ENCODE measurements at places on chromosomes 13 and 19.

DNA sequence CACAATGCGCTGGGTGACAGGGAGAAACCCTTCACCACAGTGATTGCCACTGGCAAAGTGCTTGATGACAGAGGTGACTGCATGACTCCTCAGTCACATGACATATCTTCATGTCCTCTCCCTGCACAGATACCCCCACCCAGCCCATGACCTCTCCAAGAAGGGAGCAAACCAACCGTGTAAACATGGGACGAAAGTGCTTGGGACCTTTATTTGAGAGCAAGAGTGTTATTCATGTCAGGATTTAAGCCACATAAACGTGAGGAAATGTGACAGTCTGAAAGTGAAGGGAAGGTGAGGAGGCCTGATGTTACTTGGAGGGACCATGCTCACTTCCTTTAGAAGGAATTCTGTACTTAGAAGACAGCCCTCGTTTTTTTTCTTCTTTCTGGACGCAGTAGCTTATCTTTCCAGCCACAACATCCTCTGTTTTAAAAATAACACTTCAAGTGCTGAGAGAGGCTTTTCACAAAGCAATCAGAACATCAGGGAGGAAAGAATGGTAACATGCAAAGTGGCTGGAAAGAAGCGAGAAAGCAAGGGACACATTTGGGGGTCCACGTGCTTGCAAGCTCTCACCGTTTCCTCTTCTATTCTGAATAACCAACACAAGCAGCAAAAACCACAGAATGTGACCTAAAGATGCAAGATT, 35.6 kb downstream of the EPS15L1 start:
- no peak for DNase-seq

DNA sequence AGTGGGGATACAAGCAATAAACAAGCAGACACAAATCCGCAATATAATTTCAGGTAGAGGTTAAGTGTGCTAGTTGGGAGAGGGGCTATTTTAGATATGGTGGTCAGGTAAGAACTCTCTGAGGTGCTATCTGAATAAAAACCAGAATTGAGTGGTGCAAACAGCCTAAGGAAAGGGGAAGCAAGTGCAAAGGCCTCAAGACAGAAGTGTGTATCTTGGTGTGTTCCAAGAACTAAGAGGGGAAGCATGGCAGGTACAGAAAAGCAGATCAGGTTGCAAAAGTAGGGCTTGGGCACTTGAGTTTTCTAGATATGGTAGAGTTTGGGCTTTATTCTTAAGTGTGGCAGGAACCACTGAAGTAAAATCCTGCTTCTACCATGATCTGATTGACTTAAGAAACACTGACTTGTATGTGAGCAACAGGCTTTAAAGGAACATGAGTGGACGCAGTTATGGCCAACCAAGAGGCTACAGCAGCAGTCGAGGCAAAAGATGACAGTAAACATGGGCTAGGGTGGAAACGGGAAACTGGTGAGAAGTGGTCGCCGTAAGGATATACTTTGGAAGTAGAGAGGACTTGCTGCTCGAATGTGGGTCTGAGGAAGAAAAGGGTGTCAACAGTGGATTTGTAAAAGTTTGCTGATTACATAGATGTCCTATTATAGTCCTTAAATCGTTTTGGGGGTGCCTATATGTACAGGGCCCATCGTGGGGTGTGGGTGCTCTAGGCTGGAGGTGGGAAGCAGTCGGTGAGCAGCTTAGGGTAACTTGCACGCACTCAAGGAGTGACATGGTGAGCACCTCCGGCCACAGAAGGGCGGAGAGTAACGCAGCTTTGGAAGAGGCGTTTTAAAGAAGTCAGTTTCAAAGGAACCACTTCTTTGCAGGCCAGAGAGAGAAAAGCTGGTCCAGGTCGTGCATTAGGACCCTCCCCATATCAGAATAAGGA, 677 bp downstream of the TGDS start:
- no peak for DNase-seq

DNA sequence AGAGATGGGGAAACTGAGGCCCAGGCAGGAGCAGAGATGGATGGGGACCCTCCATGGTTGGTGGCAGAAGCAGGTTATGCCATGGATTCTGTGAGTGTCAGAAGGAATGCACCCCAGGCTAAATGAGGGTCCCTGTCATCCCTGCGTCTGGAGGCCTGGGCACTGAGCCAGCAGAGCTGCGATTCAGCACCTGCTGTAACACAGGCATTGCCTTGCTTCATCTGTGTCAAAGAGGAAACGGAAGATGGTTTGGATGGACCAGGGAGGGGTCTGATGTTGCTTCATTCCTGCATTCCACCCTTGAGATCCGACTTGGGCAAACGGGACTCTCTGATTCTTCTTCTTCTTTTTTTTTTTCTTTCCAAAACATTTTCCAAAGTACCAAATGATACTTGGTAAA, 1.2 kb downstream of the C5AR1 start:
- no peak for DNase-seq

- no peak for DNase-seq
Measured at GRCh38 chr13:69580255-69580654, 527.4 kb upstream of the ATXN8OS start.

- DNase-seq: no peak
Measured at GRCh38 chr13:67880916-67881315, 650.8 kb upstream of the PCDH9 start.

- DNase-seq: no peak
Measured at GRCh38 chr13:60427285-60427684, 30.3 kb downstream of the TDRD3 start.

DNA sequence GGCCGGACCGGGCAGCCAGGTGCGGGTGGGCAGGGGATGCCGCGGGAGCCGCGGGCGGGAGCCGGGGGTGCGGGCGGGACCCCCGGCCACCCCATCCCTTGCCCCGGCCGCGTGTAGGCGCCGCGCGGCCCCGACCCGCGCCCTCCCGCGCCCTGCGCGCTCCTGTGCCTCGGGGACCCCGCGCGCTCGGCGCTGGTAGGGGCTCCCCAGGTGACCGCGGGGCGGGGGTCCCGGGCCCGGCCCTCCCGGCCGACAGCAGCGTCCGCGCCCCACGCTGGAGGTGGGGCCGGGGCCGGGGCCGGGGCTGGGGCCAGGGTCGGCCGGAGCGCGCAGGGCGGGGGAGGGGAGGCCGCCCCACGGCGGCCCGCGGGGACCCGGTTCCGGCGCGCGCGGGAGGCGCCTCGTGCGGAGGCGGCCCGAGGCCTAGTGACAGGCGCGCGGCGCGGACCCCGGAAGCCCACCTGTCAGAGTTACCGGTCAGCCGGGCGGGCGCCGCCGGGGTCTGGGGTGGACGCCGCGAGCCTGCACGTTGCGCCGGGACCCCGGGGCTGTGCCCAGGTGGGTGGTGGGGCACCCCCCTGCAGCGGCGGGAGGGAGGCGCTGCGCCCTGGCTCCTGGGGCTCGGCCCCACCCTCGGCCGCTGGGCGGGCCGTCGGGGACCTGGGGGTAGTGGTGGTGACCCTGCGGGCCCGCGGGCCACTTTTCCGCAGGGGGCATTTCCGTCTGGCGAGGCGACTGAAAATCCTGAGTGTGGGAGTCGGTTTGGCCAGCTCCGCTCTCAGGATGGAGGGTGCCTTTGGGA, 518 bp downstream of the TFDP1 start:
- no peak for DNase-seq

DNA sequence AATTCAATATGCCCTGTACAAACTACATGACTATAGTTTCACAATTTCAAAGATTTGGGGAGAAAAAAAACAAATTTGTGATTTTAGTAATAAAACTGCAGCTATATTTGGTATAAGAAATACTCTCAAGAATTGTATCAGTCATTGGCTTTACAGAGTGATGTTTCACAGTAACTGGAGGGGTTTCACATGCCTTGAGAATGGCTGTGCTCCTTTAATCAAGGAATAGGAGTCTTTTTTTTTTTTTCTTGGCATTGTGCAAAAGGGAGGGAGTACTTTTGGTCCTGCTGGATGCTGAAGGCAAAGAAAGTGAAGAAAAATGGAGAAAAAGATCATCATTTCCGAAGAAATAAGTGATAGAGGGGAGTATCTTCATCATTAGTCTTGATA, 6.8 kb downstream of the ZNF507 start:
- DNase-seq: no peak

GRCh38 chr19:4870025-4870700, 2.7 kb upstream of the PLIN3 start:
- no peak for DNase-seq

DNA sequence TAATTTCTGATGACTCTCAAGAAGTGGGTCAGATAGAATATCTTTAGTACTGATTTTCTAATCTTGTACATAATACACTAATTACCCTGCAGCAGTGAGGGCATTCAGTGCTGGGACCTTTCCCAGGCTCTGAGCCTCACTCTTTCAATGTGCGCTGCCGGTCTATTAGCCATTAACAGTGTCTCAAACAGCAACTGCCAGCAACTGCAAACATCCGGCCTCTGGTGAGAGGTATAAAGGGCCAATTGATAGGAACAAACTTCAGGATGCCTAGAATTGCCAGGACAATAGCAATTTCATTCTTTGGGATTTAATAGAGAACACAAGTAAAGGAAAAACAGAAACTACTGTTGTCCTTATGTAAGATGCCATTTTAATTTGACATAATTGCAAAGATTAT, 604.4 kb upstream of the SPRY2 start:
- peak; percentile 6 for DNase-seq

- no peak for DNase-seq
Measured at GRCh38 chr19:29854033-29854432, 42.2 kb downstream of the CCNE1 start.

GRCh38 chr19:23916991-23917390, 2.3 kb downstream of the ZNF726 start:
- no peak for DNase-seq

DNA sequence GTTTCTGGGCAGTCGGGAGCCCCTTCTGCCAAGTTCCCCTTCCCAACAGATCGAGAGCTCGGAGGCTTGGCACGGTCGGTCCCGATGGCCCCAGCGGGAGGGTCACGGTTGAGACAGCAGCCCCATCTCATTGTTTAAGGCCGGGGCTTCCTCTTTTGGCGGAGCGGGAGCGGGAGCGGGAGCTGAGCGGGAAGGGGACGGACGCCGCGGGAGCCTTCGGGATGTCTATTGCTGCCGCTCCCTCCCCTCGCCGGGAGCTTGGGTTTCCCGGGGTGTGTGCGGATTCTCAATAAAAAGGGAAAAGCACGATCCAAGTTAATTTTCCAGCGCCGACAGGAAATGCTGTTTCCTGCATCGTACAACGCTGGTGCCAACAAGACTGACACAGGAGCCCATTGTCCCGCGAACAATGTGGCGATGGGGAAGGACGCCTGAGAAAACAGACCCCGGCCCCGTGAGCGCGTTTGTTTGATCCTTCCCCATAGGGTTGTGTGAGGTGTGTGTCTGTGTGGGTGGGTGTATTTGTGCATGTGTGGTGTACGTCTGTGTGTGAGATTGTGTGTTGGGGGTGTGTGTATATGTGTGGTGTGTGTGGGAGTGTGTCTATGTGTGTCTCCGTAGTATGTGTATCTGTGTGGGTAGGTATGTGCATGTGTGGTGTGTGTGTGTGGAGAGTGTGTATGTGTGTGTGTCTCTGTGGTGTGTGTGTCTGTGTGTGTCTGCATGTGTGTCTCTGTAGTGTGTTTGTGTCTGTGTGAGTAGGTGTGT, 36.3 kb upstream of the FLT1 start:
- peak; percentile 46 for DNase-seq

GRCh38 chr19:37220383-37220782, 2.4 kb downstream of the ZNF383 start:
- no peak for DNase-seq

- no peak for DNase-seq
Measured at GRCh38 chr19:13026462-13027370, 31.4 kb downstream of the NFIX start.
